Right kidney (tissue), 9 donors: ENCODE measurements at places on chromosomes 2 and 18.

GRCh38 chr2:236947896-236948295, 137.8 kb upstream of the COPS8 start:
- no peak for DNase-seq

DNA sequence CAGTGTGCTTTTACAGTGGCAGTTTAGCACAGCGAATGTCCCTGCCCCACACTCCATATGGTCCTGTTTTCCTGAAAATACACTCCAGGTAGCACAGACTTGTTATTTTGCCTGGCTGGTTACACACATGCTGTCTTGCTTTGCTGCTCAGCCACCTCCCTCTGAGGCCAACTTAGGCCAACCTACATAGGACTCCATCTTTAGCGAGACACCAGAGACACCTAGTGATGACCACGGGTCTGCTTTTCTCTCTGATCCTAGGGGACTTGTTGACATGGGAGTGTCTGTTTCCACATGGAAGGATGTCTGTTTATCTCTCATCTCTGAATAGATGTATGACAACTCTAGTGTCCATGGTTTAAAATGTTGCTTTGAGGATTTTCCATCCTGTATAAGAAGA, 43.3 kb downstream of the PLEKHB2 start:
- no peak for DNase-seq

- DNase-seq, result no peak
Observed at GRCh38 chr2:112488201-112488600, 6.2 kb downstream of the TTL start.

DNA sequence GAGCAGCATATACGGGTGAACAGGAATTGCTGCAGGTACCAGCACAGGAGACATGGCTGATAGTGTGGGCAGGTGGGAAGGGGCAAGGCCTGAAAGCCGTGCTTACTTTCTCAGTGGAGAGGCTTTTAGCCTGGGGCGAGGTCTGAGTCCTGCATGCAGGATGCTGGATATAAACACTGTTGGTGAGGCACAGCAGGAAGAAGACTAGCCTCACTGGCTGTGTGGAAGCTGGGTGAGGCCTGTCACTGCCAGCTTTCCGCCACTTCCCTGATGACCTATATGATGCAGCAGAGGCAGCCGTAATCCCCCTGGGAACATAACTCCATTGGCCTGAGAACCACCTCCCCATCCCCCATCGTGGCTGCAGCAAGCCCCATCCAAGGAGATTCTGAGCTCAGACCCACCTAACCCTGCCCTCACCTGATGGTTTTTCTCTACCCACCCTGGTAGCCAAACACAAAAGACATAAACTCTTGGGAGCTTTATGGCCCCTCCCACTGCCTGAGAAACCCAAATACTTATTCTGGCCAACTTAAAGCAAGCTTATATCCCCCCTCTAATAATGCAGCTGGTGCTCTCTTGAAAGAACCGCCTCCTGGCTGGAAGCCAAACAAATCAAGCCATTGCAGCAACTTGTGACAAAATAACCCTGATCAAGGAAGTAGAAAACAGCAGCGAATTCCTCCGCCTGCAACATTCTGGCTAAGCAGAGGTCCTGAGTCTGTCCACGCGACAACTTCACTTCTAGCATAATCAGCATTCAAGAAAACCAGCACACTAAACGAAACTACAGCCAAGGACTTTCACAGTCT, 54.6 kb upstream of the DSC1 start:
- no peak for DNase-seq

GRCh38 chr18:51852681-51853080, 487.3 kb upstream of the DCC start:
- DNase-seq, result no peak

DNA sequence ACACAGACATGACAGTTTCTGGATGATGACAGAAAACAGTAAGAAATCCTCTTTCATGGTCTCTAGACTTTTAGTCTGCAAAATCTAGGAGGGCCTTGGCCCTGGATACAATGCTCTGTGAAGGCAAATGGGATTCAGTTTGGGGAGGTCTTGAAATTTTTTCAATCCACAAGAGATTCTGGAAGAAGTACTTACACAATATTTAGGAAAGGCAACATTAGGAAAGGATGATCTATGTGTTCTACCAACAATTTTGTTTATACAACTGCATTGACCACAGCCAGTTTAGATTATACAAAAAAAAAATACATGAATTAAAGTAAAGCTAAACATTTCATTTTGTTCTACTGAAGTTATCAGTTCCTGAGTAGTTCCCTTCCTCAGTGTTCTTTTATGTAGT, 208.0 kb downstream of the SRBD1 start:
- no peak for DNase-seq

DNA sequence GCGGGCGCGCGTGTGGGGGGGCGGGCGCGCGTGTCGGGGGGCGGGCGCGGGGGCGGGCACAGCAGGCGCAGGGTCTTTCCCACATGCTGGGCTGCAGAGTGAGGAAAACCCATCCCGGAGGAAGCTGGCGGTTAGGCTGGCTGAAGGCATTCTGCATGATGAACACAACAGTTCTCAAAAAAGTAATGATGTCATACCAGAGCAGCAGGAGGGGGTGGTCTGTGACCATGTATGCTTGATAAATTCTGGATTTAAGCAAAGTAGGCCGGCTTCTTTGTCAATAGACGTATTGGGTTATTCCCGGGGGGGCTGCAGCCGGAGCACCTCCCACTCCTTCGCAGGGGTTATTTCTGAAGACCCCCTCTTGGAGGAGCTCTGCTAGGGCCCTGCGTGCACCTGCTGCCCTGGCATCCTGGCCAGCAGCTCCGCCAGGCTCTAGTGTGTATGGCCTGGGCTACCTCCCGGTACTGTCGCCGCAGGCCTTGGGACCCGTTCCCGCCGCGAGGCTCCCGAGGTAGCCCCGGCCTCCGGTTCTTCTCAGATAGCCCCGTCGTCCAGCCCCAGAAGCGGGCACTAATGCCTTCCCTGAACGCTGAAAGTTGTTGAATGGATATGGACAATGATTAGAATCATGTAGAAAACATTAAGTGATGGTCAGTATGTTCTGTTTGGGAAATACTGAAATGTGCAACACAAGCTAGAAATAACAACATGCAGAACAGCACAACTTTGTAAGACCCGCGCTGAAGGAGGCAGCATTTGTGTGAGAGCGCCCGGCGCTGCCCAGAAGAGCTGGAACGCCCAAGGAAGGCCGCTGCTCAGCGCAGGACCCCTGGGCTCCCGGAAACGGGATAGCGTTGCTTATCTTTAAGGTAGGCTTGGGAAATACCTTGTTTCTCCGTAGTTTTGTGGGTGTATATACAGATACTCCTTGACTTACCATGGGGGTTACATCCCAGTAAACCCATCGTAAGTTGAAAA, 101.4 kb upstream of the RAB6C start:
- peak; percentile 74 for DNase-seq

- DNase-seq, result no peak
Observed at GRCh38 chr2:27471961-27472360, 17.6 kb downstream of the IFT172 start.

DNA sequence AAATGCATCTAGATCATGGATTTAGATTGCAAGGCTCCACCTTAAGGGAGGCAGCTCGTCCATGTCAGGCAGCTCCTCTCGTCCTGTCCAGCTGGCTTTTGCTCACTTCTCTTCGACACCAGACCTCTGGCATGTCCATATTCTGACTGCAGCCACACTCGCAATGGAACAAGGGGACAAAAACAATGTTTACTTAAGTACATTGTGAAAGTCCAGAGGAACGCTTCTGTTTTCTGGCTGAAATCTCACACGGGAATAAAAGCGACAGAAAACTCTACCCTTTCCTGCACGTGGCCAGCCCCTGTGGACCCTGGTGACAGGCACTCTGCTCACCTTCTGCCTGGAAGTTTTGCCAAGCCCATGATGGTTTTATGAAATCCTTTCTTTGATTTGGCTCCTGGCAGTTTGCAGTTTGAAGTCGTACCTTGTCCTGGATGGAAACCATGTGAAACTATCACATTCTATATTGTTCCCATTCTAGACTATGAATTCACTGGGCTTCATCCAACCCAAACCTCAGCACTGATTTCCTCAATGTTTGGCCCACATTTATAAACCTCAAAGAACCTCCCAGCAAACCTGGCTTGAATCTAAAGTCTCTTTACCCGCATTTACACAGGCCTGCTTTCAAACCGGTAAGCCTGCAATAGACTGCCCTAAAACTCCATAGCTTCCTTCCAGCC, 134.3 kb upstream of the PIEZO2 start:
- DNase-seq, result no peak

- DNase-seq, result no peak
Observed at GRCh38 chr2:2823061-2823753, 492.1 kb upstream of the MYT1L start.

DNA sequence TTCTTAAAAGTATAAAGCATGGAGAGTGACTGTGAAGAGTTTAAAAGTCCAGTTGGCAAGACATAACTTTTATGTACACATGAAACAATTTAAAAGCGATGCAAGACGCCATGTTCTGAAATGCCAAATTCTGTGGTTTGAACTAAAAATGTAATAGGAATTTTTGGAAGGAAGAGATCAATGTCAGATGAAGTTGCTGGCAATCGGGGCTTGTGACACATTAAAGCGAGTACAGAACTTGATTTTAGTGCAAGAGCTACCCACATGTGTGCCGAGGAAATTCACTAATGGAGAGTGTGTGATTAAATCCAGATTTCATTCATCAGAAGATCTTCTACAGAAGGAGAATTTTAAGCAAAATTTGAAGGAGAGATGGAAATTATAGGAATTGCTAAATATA, 220.2 kb upstream of the CCDC68 start:
- DNase-seq, result no peak

- no peak for DNase-seq
Observed at GRCh38 chr2:207868855-207869596, 99.3 kb upstream of the FZD5 start.

DNA sequence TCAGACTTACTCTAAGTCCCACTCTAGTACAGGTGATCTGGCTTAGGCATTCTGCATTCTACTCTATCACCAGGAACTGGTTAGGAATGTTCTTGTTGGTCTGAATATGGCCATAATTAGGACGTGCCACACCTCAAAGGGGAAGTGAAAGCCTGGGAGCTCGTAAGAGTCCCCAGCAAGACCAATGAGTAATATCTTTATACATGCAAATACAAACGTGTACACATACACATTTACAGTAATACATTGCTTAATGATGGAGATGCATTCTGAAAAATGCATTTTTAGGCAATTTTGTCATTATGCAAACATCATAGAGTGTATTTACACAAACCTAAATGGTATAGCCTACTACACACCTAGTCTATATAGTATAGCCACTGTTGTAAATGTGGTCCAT, 19.5 kb upstream of the ERCC3 start:
- no peak for DNase-seq

DNA sequence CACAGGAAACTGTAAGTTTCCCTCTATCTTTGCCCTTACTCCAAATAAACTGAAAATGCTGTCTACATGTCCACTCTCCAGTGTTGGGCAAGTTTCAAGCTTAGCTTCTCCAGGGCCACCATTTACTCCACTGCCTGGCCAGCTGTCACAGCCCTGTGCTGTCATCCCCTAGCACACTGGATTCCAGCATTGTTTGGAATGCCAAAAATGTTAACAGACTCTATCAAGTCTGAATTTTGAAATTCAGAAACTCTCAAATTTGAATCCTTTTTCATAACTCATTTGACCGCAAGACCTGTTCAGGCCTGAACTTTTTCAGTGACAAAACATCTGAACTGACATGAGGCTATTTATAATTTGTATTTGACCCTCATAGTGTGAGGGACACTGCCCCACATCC, 5.2 kb upstream of the ARHGAP28 start:
- DNase-seq, result no peak

DNA sequence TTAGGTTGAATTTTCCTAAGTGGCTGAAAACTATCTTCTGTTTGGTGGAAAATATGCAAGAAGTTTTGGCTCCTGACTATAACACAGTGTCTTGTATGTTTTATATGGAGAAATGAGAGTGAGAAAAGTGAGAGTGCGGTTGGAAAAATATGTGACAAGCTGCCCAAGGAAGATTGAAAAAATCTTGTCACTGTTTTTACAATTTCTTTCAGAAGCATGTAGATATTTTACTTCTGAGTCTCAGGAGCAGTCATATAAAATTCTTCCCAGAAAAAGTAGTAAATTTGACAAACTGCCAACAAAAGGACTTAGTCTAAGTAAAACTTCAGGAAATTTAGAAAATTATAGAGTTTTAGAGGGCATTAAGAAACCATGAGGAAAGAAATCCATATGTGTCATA, 19.4 kb upstream of the RMND5A start:
- no peak for DNase-seq

DNA sequence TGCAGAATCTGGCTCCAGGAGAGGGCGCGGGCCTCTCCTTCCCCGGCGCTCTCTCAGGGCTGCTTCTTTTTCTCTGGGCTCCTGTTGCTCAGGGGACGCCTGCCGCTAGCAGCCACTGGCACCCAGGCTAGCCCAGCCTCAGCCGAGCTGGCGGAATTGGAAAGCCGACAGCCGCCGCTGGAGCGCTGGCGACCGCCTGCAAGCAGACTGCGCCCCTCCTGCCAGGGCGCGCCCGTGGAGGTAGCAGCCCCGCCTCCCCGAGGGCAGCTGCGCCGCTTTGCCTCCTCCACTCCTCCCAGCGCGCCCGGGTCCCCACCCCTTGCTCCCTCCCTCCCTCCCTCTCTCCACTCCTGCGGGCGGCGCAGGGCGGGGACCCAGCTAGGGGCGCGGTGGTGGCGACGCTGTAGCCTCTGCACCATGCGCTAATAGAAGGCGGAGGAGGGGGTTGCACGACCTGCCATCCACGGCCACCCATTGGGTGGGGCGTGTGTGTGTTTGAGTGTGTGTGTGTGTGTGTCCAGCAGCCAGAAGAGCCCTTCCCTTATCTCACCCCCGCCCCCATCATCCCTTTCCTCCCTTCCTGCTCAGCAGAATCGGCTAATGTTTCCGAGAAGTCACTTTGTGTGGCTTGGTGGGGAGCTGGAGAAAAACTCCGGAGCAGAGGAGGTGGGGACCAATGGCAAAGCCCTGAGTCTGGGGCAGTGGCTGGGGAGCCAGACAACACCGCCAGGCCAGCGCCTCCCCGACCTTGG, at the start of gene SCN9A:
Gene SCN9A, minus strand, starts transcription at position 209 of the 752 bp plus-strand sequence. CDS start 64,188 bp downstream, outside the sequence.
- peak; percentile 80 for DNase-seq

DNA sequence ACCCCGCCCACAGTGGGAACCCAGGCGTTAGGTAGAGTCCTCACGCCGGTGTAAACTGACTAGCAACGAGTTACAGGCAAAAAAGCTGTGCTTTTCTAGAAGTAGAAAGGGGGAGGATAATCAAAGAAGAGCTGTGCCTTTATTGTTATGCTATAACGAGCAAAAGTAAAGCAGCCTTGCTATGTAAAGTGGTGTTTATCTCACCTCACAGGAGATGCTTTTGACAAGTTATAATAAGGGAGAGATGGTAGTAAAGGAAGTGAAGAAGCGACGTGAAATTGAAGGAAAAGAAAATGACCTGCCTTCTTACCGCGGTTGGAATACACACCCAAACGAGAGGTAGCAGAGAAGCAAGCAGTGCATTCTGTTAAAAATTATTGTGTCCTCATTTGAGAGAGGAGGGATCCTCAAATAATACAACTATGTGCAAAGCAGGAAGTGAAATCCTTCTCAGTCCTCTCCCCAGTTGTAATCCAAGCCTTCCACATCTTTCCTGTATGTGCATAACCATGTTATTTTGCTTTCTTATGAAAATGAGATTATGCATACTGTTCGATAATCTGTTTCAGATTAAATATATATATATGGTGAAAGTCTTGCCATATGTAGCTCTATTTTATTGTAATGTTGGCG, 962 bp downstream of the TANK start:
- no peak for DNase-seq
